Fibroblast of skin of right quadriceps (primary cell): ENCODE measurements at places on chromosomes 7 and 10.

DNA sequence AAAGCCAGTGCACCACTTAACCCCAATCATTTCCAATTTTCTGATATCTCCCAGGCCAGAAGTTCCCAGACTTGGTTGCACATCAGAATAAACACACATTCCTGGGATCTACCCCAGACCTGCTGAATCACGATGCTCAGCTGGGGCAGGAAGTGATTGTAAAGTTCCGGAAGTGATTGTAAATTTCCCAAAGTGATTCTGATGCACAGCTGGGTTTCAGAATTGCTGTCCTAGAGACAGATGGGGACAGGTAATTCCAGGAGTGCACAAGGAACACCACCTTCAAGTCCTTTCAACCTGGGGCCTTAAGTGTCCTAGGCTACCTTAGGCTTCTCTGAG is 104.2 kb upstream of the EEPD1 start:
- DNase-seq = no peak

DNA sequence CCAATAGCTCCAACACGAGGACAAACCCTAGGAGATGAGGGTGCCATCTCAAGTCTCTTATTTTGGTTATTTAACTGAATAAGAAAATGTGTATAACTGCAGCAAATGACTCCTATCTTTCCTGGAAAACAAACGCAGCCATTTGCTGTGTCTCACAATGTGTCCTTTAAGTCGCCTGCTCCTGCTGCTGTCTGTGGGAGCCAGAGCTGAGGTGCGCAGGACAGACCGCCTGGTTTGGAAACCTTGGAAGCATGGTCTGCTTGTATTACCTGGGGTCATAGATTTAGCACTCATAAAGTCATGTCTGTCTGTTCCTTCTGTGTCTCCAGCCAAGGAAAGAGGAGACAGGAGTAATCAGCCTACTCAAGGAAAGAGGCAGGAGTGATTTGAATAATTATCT is 760.2 kb downstream of the GRID1 start:
- no peak for DNase-seq

DNA sequence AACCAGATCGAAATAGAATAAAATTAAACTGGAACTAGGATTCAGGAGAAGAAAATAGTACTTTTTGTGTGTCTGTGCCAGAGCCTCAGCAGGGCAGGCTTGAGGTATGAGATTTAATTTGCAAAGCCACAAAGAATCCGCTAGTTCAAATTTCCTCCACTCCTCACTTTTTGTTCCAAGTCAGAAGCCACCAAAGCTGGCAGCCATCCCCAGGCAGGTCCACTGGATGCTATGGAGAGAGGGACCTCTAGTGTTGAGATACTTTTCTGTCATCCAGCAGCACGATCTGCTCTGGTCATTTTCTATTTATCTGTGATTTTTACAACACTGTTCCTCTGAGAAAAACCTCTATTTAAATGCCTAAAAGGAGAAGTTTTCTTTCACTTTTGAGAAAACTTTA is 147.9 kb upstream of the FRMD4A start:
- peak; percentile 75 for DNase-seq

- no peak for DNase-seq
Observed at GRCh38 chr7:44982970-44983369, 4.2 kb upstream of the MYO1G start.

GRCh38 chr7:69211739-69212138 is 386.5 kb upstream of the AUTS2 start:
- DNase-seq = no peak

GRCh38 chr7:34069676-34070075 is 164.3 kb downstream of the BMPER start:
- DNase-seq = no peak

- DNase-seq = peak; percentile 54
Observed at GRCh38 chr10:64394744-64395143, 873.5 kb downstream of the REEP3 start.

GRCh38 chr7:91265693-91266066 is 1.4 kb downstream of the FZD1 start:
- DNase-seq = peak; percentile 16

DNA sequence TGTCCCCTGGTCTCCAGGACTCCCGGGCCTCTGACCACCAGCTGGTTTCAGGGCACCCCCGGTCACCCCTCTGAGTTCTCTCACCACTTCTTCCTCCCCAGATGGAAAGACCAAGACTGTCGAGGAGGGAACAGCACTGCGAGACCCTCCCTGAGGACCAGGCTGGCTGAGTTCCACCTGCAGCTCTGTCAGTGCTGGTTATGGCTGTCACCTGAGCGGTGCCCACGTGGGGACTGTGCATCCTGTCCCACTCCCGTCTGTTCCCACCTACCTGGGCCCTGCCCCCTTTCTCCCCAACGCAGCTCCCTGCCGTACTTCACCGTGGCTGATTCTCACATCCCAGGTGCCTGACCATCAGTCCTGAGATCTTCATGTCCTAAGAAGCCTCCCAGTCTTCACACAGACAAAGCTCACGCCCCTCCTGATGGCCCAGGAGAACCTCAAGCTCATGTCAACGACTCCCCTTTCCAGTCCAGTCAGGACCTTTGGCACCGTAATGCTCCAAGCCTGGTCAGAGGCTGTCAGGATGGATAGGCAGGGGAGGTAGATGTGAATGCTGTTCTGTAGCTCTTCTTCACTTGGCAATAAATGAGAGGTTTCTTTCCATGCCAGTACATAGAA is 159.7 kb downstream of the USP6NL start:
- no peak for DNase-seq

DNA sequence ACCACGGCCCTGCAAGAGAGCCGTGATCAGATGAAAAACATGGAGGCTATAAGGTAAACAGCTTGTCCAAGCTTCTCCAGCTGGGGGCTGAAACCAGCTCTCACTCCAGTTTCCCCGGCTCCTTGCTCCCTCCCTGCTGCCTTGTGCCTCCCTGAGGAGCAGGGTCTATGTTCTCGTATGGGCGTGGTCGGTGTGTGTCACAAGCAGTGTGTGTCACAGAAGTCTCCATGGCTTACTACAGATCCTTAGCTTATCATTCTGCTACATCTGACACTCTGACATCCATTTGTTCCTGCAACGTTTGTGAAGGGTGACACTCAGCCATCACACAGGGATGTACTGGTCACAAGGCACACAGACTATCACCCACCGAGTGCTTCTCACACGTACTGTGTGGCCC is 54.6 kb downstream of the CSGALNACT2 start:
- no peak for DNase-seq

DNA sequence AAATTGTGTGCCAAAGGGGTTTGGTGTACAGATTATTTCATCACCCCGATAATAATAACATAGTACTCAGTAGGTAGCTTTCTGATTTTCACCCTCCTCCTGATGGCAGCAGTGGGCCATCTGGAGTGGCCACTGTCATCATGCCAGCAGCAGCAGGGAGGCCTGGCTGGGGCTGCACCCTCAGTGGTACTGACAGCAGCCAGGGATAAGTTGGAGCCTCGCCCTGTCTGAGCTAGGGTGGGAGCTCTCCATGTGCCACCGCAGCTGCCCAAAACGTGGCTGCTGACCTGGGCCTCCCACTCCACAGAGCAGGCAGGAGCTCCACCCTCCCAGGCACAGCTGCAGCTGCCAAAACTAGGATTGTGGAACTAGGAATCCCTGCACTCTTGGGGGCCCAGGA is 700.8 kb upstream of the KCND2 start:
- no peak for DNase-seq

DNA sequence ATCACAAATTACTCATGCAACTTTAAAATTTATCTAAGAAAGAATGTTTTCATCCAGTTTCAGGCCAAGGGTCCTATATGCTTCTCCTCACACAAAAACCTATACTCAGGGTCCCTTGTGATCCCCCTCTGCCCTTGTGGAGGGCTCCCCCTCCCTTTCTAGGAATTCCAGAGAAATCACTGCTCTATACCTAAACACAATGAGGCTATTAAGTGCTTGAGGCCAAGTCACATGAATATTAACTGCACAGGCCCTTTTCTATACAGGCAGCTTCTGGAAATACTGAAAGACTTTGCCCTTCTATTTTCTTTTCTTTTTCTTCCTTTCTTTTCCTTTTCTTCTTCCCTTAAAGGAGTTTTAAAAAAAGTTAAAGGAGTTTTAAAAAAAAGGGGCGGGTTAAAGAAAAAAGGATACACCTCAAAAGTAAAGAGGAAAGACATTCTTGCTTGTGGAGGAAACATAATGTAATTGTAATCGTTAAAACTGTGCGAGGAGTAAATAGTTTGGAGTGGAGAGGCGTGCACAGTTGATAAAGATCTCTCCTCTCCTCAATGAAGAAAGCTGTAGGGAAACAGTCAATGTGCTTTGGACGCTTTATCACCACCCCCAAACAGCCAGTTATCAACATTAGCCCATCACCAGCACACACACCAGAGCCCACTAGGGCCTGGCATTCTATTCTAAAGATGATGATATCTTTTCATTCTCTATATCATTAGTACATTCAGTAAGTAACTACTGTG is 16.4 kb downstream of the GRB10 start:
- no peak for DNase-seq

DNA sequence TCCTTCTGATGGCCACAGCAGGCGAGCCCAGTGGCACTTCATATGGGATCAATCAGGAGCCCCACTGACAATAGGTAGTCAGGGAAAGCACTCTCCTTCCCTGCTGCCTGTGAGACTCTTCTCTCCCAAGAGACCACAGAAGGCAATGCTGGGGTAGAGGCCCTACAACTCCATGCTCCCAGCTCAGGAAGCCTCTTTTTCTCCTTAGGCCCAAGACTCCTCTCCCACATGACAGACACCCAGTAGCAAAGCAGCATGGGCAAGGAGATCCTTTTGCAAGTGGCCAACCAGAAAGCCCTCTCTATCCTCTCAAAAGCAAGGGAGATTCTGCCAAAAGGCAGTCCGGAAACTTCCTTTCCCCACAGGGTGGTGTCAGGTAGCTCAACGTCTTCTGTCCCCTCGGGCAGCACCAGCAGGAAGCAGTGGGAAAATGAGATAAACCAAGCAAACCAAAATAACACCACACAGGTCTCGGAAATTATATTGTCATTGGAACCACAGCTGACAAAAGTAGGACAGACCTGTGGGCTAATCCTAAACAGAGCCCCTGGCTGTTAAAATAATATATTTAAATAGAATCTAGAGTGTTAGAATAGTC is 172.7 kb upstream of the GDF10 start:
- no peak for DNase-seq

DNA sequence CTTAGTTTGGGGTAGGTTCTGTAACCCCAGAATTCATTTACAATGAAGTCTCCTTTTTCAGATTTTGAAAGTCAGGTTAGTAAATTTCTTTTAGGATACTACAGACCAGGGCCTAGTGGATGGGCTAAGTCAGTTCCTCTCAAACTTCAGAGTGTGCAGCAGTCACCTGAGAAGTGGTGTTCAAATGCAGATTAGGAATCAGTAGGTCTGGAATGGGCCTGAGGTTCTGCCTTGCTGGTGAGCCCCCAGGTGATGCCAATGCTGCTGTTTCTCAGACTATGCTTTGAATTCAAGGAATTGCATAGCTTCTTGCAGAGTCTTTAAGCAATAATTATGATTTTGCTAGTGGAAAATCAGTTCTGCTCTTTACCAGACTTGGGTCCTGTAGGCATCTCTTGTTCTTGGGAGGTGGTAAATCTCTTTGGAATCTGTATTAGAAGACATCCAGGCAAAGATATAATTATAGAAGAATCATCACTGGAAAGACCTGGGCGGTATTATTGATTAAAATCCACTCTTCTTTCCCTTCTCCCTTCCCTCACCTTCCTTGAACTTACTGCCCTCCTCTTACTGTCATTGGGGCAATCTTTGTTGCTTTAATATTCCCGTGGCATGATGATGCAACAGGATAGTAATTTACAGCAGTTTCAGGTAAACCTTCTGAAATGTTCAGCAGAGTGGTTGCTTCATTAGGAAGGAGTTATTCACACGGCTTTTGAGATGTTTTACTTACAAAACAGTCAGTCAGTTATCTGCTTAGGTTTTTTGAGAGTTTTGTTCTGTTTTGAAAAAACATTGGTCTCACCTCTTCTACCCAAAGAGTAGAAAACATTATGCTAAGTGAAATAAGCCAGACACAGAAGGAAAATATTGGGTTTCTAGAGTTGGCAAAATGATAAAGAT is 87.2 kb downstream of the NRF1 start:
- no peak for DNase-seq

GRCh38 chr10:71572962-71573361 is 146.6 kb downstream of the C10orf105 start:
- no peak for DNase-seq

- DNase-seq = no peak
Observed at GRCh38 chr7:129689995-129690581, 78.6 kb downstream of the NRF1 start.

- no peak for DNase-seq
Observed at GRCh38 chr7:1940863-1941262, 270.8 kb downstream of the ELFN1 start.

GRCh38 chr10:110093722-110094121 is 85.9 kb downstream of the ADD3 start:
- DNase-seq = no peak

DNA sequence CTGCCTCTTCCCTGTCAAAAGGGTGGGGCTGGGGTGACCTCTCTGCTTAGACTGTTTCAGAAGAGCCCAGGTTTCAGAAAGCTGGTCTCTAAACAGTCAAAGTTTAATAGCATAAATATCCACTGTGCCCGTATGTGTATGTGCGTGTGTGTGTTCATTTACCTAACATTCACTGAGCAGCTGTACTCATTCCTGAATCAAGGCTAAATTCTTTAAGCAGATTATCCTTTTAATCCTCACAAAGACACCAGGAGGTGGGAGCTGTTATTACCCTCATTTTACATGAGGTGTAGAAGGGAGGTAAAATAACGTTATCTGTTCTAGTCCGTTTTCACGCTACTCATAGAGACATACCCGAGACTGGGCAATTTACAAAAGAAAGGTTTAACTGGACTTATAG is 72.2 kb downstream of the RSU1 start:
- no peak for DNase-seq

DNA sequence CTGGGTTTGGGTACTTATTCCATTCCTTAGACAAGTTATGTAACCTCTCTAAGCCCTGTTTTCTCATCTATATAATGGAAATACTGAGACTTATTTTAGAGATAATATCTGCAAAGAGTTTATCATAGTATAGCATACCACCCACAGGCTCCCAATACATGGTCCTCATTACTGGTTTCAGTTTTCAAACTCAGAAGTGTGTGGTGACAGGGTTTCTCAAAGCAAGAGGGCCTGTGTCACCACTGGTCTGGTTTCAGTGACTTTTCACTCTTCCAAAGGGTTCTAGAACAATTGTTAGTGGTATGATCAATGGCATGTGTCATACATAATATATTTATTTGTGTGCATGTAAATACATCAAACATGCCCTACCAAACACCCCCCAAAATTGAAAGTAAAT is 89.2 kb upstream of the BMPER start:
- DNase-seq = no peak

- no peak for DNase-seq
Observed at GRCh38 chr7:3250725-3251124, 50.3 kb upstream of the SDK1 start.

GRCh38 chr7:51455513-51455912 is 138.9 kb upstream of the COBL start:
- DNase-seq = no peak

GRCh38 chr7:36881233-36881874 is 157.1 kb upstream of the AOAH start:
- DNase-seq = no peak

GRCh38 chr10:131198401-131198800 is 113.1 kb downstream of the TCERG1L start:
- DNase-seq = no peak
